ENCODE measurements at places on chromosomes 7 and 10.

GRCh38 chr7:47411281-47411869 is 170.5 kb downstream of the TNS3 start:
- DNase-seq = peak; percentile 14

DNA sequence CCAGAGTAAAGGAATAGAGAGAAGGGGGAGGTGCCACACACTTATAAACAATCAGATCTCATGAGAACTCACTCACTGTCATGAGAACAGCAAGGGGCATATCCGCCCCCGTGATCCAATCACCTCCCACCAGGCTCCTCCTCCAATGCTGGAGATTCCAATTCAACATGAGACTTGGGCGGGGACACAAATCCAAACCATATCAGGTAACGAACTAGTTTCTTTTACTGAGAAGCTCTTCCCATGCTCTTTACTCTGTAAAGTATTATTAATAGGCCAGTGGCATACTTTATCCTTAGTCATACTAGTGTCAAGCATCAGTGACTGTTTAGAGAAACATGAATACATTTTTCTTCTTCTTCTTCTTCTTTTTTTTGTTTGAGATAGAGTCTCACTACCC is 39.4 kb upstream of the ZNF488 start:
- DNase-seq = peak; percentile 58

DNA sequence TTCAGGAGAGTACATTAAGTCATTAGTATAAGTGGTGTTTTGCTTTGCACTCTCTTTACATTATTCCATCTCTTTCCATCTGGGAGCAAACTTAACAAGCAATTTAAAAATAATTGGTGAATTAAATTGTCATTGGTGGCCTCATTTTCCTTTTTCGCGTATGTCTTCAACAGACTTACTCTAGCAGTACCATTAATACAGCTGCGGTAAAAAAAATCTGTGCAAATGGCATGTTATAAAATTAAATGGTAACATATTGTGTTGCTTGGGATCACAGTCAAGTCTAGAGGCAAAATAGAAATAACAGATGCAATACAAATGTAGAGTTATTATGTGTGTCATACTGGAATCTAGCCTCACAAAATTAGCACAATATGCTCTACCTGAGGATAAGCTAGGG is 322.4 kb downstream of the PCDH15 start:
- DNase-seq = no peak

DNA sequence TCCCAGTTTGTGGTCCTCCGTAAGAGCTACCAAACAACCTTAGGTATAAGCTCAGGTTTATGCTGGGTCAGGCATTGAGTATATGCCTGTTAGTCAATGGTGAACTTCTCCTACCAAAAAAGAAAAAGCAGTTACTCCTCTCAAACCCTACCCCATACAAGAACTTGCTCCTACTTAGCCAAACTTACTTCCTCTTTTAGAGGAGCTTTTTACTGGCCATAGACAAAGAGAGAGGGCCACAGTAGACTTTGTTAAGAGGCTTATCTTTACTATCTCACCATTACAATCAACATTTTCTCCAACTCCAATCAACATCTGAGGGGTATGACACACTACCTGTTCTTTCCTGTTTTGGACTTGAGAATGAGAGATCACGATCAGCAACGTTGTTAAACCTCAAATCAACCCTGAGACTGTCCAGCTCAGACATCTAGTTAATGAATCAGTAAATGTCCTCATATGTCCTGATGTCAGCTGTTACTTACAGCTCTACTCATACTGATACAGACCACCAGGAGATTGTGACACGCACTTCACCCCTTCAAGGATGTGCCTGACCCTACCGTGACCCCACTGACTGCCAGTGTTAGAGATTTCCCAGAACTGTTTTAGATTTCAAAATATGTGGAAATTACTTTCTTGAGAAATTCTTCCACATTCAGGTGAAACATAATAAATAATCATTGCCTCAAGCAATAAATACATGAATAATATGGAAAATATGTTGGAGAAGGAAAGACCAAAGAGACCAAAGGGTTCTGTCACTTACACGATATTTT is 18.4 kb upstream of the CCDC71L start:
- DNase-seq = no peak

- no peak for DNase-seq
Measured at GRCh38 chr7:74462707-74463100, 9.0 kb downstream of the GTF2IRD1 start.

- no peak for DNase-seq
Measured at GRCh38 chr10:44756216-44756615, 154.9 kb upstream of the TMEM72 start.

- DNase-seq = no peak
Measured at GRCh38 chr10:37754538-37755323, 102.7 kb downstream of the ZNF248 start.

DNA sequence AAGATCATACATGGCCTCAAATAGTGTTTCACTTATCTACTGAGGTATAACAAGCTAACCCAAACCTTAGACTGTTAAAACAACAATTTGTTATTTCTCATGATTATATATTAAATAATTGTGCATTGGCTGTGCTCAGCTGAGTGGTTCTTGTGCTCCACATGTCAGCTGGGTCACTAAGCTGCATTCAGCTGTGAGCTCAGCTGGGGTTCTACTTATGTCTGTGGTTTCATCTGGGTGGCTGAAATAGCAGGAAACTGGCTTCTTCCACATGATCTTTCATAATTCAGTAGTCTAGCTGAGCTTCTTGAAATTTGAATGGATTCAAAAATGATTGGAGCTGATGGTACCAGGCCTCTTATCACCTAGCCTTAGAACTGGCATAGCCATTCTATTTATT is 181.8 kb upstream of the CSTF2T start:
- no peak for DNase-seq

DNA sequence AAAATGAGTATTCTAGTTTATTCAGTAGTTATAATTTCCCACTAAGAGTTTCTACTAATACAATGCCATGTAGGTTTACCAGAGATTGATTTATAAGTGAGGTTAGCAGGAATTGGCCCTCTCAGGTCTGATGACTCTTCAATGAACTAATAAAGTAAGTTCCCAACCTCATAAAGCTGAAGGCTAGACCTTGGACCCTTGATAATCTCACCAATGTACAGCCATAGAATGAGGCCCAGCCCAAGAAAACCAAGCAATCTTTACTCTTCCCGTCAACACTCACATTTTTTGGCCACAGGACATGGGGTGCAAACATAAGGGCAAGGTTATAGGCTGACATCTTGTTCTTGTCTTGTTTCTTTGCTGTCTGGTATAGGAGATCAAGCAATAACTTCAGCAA is 33.3 kb downstream of the ARHGAP19 start:
- no peak for DNase-seq

DNA sequence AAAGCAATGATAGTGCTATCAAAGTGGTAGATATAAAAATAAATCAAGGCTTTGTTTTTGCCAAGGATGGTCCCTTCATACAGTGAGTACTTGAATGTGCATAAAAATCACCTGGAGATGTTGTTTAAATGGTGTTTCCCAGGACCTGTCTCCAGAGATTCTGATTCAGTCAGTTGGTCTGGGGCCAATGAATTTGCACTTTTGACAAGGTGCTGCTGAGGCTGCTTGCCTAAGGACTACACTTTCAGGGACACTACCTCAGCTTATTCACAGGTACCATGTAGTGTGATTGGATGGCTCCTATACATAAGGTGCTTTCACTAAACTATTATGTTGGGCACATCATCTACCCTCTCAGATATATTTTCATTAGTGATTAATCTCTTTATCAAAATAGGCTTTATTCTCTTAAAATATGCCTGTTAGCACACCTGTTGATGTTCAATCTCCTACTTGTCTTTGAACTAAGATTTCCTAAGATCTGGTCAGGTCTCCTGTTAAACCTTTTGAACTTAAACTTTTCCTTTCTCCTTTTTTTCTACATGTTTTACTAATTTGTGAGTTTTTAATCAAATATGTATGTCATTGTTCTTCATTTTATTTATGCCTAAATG is 24.3 kb downstream of the CAPZA2 start:
- no peak for DNase-seq

- peak; percentile 79 for DNase-seq
Measured at GRCh38 chr7:123054357-123055133, 59.0 kb upstream of the TAS2R16 start.

DNA sequence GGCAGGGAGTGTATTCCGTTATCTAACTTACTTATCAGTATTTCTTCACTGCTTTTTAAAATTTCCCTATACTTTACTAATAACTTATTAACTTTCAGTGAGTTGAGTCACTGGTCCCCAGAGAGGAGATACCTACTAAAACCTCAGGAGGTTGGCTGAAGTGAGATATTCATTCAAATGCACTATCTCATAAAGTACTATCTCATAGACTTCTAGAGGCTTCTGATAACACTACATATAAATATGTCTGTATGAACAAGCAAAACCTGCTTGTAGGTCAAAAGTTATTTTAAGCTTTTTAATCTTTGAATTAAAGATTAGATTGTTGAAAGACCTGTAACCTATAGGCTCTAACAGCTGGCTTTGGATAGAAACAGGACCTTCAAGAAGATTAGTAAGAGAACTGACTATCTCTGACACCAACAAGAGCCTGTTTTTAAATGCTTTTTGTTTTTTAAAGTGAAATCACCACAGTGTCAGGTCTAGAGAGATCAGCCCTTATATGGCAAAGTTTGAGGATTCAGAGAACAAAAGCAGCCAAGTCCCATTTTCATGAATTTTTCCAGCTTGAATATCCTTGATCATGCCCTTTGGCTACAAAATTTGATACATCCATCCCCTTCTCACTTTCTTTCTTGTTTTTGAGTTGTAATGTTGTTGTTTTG is 242.2 kb downstream of the ARL4A start:
- no peak for DNase-seq

DNA sequence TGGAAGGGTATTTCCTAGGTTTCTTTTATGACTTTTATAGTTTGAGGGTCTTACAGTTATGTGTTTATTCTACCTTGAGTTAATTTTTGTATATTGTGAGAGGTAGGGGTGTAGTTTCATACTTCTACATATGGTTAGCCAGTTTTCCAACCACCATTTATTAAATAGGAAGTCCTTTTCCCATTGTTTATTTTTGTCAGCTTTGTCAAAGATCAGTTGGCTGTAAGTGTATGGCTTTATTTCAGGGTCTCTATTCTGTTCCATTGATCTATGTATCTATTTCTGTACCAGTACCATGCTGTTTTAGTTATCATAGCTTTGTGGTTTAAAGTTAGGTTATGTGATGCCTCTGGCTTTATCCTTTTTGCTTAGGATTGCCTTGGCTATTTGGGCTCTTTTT is 71.9 kb upstream of the CC2D2B start:
- no peak for DNase-seq

- no peak for DNase-seq
Measured at GRCh38 chr7:101875283-101875846, 57.9 kb downstream of the CUX1 start.

DNA sequence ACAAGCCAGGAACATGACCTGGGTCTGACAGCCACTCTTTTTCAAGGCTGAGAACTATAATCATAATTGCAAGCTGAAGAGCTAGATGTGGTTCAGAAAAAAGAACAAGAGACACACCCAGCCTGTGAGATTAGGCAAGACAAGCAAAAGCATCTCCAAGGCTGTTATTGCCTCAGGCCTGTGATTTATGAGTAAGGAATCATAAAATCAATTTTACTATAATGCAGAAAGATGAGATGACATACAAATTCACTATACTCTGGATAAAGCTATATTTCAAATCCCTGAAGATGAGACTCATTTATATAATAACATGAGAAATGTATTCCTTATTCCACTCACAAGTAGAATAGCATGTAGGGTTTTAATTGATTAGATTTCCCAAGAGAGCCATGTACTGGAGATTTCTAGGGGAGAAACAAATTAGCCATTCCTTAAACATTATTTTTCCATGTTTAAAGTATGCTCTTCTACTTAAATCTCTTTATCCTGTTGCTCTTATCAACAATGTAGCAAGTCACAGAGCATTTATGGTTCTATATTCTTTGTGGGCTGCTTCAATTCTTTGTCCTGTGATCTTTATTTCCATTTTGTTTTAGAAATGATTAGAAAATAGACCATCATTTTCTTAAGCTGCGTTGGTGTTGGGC is 47.4 kb downstream of the FHIP2A start:
- DNase-seq = no peak

DNA sequence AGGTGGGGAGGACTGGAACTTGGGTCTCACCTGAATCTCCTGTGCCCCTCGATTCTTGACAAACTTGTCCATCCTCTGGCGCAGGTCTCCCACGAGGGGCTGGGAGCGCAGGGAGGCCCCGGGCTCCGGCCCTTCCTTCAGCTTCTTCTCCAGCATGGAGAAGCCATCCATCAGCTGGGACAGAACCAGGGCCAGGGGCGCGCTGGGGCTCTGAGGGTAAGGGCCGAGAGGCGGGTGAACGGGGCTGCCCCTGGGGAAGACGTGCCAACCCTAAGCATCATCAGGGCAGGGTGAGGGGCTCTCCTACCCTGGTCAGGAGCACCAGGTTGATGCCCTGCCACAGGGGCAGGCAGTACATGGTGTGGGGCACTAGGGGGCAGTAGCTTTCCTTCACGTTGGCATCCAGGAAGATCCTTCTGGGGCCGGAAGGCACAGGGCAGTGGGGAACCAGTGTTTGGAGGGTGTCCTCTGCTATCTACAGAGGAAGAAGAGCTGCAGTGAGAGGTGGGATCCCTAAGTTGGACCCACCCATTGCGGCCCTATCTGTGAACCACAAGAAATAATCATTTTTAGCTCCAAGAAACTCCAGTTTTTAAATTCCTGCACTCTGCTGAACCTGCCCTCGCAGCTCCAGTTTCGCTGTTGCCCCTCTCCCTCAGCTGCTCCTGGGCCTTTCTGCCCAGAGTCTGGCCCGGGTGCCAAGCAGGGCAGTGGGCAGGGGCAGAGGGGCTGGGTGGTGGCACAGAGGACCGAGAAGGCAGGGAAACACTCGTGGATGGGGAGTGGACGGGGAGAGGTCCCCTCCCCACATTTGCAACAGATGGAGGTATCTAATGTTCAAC is 10.8 kb upstream of the PYROXD2 start:
- peak; percentile 91 for DNase-seq

- peak; percentile 92 for DNase-seq
Measured at GRCh38 chr10:30433306-30433729, 666 bp upstream of the MAP3K8 start.

DNA sequence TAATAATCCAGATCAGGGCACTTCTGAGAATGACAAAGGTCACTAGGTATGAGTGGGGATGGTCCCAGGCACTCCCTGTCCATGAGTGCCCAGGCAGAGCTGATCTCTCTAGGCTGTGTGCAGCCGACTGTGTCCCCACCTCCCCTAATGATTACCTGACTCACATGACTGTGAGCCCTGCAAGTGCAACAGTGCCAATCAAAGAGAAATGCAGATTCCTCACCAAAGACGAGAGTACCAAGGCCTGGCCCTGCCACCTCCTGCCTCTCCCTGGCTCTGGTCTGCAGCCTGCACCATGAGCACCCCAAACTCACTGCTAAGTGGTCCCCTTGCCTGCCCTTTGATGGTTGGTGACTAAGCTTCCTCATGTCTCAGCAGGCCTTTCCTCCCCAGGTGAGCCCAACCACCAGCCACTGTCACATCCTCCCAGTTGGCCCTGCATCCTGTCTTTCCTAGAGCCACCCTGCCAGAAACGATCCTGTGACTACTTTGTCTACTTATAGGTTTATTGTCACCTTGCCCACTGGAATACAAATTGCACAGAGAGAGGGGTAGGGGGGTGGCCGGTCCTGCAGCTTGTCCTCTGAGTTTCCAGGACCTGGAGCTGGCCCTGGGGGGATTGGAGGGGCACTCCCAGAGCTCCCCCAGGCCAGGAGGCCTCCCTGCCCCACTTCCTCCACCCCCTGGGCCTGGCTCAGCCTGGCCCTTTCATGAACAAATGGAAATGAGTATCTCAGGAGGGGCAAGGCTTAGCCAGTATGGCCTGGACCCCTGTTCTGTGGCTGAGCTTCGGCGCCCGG is 22.4 kb upstream of the GDF10 start:
- peak; percentile 51 for DNase-seq

- DNase-seq = no peak
Measured at GRCh38 chr7:111832174-111832573, 269.9 kb upstream of the IMMP2L start.

GRCh38 chr10:3741688-3742461 is 43.1 kb downstream of the KLF6 start:
- no peak for DNase-seq
